ENCODE measurements at places on chromosomes 5 and 9. TPM values are rescaled to one million over a fixed set of nuclear protein-coding genes. Genes with fewer than 3 reads are reported as not detected.
A peak's percentile ranks its signal among the peaks of the same experiment; 100 is the strongest.

DNA sequence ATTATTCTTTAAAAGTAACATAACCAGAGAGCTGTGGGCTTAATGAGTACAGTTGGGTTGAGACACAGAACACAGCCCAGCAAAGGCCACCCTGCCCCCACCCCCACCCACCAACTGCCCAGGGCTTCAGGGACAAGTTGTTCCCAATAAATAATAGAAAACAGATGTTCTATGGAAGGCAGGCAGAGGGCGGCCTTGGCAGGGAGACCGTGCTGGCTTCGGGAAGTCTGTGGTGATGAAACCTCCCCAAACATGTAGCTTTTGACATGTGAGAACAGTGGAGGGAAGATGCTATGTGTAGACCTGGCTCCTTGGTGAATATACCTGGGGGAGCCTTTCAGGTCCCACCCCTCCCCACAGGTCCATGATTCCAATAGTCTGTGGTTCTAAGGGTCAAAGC, 10.0 kb downstream of the TRAF1 start:
- peak; percentile 83 for DNase-seq

- no peak for DNase-seq
Observed at GRCh38 chr9:18274693-18275092, 199.3 kb upstream of the ADAMTSL1 start.

GRCh38 chr9:120583958-120584369, 4.0 kb upstream of the CDK5RAP2 start:
- DNase-seq = no peak

DNA sequence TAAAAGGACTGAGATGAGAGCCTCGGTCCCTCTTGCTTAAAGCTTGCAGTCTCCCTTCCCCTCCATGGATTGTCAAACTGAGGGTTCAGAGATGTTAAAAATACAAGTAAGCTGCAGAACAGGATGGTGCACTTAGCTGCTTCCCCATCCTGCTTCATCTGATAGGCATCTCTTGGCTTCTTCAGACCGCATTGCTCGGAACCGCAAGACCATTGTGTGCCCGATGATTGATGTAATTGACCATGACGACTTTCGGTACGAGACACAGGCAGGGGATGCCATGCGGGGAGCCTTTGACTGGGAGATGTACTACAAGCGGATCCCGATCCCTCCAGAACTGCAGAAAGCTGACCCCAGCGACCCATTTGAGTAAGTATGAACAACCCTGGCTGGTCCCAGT, 65.5 kb upstream of the SAP30L start:
- no peak for DNase-seq

DNA sequence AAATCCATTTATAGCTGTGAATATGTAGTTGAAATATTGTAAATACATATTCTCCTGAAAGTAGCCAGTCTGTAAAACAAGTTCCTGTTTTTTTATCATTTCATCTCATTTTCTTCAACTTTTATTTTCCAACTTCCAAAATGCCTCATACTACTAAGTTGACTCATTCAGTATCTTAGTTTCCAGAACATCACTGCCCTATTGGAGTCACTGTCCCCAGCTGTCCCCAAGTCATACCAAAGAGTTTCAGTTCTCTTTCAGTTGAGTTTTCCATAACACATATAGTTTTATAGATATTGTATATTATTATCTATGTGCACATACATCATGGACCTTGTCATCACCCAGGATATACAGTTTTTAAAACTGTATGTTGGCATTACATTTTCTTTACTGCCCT, 261.7 kb downstream of the CDH12 start:
- no peak for DNase-seq

DNA sequence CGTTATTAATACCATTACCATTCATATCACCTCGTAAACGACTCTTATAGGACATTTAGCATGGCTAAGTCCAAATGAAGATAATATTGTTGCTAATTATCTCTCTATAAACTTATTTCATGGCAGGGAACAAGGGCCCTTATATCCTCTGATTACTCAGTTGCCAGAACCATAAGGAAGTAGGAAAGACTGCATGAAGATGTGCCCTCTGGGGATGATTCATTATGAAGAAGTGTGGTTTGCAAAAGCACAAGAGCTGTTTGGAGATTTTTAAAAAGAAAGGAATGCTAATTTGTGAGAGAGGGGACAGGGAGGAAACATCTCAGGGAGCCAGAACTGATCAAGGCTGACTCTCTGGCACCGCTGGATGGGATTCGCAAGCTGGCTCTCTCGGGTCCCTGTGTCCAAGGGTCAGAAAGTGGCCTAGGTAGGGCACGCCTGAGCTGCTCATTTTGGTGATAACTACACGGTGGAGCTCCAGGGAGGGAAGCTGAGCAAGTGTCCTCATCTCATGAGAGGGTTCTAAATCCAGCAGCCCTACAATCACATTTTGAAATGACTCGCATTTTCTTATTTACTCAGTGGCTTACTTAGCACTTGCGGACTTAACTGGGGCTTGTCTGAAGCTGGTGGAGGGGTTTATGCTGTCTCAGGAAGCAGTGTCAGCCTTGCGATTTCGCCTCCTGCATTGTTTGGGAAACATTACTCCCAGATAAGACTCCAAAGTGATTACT, 136.8 kb downstream of the C5orf15 start:
- DNase-seq = no peak

DNA sequence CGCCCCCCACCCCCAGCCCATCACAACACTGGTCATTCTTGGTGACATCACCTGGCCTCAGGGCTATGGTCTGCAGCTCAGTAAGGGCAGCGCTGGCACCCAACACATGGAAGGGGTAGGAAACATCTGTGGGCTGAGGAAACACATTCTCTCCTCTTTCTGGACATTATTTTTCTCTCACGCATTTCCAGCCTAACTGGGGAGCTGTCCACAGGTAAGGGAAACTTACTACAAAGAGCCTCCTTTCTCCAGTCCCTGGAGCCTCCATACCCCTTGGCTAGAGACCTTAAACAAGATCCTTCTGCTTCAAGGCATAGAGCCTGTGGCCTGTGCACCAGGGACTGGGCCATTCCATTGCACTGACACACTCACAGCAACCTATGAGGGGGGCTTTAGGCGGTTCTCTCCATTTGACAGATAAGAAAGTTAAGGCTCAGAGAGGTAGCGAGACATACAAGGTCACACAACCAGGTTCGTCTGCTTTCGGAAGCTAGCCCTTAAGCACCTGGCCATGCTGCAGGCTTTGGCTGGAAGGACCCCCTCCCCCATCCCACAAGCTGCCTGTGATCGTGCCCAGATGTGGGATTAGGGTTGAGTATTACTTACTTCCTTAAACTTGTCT, 40.7 kb downstream of the CXXC5 start:
- no peak for DNase-seq

The SPEF2 gene
- 3.3 TPM for total RNA-seq

The GABRA6 gene
- not detected for total RNA-seq

The TTC23L gene
- 2.0 TPM for total RNA-seq

All from uterus (tissue), 4 donors.